CD8-positive, alpha-beta memory T cell (primary cell): ENCODE measurements at places on chromosomes 7 and 10. TPM values are rescaled to one million over a fixed set of nuclear protein-coding genes. Genes with fewer than 3 reads are reported as not detected.

Gene ACBD7
- total RNA-seq = 1.2 TPM

Gene LAMB4
- not detected for total RNA-seq

Gene RELN
- not detected for total RNA-seq

Gene PAX4
- not detected for total RNA-seq

- no peak overlapping the region for H3K27ac ChIP-seq
- H3K36me3 ChIP-seq = no peaks in the 10 kb centered on the region
- DNase-seq = no peak
Measured at GRCh38 chr10:76202777-76203176, 771.4 kb downstream of the LRMDA start.

GRCh38 chr7:8035647-8036518 is 67.3 kb downstream of the GLCCI1 start:
- no peaks in the 10 kb centered on the region for H3K36me3 ChIP-seq
- peaks cover 10% of the 10 kb centered on the region for H3K4me1 ChIP-seq
- no peak overlapping the region for H3K4me3 ChIP-seq
- no peak for DNase-seq
- H3K27me3 ChIP-seq = no peaks in the 10 kb centered on the region
- no peak overlapping the region for H3K27ac ChIP-seq

GRCh38 chr10:45673074-45673648 is 589 bp upstream of the ZFAND4 start:
- peaks cover 11% of the 10 kb centered on the region for H3K4me1 ChIP-seq
- H3K36me3 ChIP-seq = no peaks in the 10 kb centered on the region
- no peaks in the 10 kb centered on the region for H3K27me3 ChIP-seq
- H3K27ac ChIP-seq = peak overlapping the region; percentile 66
- peak overlapping the region; percentile 71 for H3K4me3 ChIP-seq

DNA sequence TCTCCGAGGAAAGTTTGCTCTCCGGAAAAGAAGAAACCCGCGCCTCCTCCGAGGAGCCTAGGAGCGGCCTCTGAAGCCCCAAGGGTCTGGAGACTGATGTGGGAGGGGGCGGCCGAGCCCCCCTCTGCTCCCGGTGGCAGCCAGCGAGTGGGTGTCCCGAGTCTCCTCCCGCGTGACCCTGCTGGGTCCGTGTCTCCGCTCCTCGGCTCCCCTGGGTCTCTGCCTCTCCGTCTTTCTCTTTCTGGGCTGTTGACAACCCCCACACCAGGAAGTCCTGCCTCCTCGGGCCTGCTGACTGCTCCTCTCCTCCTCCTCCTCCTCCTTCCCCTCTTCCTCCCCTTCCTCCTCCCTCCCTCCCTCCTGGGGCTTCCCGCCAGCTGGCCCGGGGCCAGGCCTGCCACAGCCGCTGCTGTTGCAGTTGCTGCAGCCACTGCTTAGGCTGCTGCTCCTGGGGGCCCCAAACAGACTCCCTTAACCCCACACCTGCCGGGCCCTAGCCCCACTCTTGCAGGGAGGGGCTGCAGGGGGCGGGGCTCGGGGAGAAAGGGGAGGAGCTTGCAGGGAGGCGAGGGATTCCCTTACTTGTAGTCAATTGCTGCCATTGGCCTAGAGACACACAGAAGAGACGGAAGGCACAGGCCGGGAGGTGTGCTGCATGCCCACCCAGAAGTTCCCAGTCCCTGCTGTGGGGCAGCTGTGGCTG is at the start of gene TSC22D4:
TSC22D4 (minus strand) TSS at position 257 of the 703 bp plus-strand sequence. CDS start 1,176 bp downstream, outside the sequence.
- peaks cover 50% of the 10 kb centered on the region for H3K4me1 ChIP-seq
- peaks cover 22% of the 10 kb centered on the region for H3K36me3 ChIP-seq
- H3K4me3 ChIP-seq = peak within 1 kb of the TSS; percentile 66
- H3K27me3 ChIP-seq = no peaks in the 10 kb centered on the region
- H3K27ac ChIP-seq = peak within 1 kb of the TSS; percentile 90

- H3K27me3 ChIP-seq = no peaks in the 10 kb centered on the region
- no peaks in the 10 kb centered on the region for H3K36me3 ChIP-seq
- H3K4me3 ChIP-seq = no peak overlapping the region
- no peaks in the 10 kb centered on the region for H3K4me1 ChIP-seq
- DNase-seq = no peak
Measured at GRCh38 chr7:17523813-17524739, 225.6 kb downstream of the AHR start.

GRCh38 chr10:18571780-18572179 is 79.6 kb downstream of the NSUN6 start:
- no peak overlapping the region for H3K4me3 ChIP-seq
- no peak for DNase-seq
- no peak overlapping the region for H3K27ac ChIP-seq
- no peaks in the 10 kb centered on the region for H3K27me3 ChIP-seq
- H3K36me3 ChIP-seq = no peaks in the 10 kb centered on the region
- H3K4me1 ChIP-seq = no peaks in the 10 kb centered on the region

DNA sequence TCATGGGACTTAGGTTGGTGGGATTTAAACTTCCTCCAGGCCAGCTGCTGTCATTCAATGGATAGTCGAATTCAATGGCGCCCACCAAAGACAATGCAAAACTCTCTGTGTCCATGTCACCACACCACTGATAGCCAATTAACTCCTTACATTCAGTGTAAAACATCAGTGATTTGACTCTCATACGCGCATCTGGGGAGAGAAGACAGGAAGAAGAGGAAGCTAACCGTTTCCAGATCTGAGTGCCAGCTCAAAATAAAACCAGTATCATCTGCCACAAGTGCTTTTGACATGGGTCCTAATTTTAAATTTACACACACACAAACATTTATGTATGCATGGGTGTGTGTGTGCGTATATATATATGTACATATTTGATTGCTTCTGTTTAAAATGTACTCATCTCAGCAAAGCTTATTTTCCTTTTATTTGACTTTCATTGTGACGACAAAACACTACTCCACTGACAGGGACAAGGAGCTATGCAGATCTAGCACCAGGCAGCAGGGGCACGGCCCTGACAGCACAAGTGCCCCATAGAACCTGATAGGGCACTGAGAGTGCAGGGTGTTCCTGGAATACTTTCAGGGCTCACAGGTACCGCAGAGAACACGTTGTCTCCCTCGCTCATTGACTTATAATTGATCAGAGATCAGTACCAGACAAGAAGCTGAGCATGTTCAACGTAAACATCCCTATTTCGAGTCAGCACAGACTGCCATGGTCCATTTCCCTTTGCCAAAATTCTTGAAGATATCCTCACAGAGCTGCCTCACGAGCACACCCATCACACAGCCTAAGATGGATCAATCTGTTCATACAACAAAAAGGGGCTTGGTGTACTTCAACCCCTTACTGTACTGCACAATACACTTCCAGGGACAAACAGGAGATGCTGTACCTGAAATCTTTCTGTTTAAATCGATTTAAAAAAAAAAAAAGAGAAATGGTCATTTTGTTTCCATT is 176.1 kb downstream of the COBL start:
- H3K4me1 ChIP-seq = no peaks in the 10 kb centered on the region
- DNase-seq = no peak
- H3K27me3 ChIP-seq = no peaks in the 10 kb centered on the region
- H3K27ac ChIP-seq = no peak overlapping the region
- no peaks in the 10 kb centered on the region for H3K36me3 ChIP-seq
